ENCODE measurements at places on chromosomes 5 and 9. TPM values are rescaled to one million over a fixed set of nuclear protein-coding genes. Genes with fewer than 3 reads are reported as not detected.

Gene SLC6A18
- total RNA-seq: not detected

Gene TMEM215
- not detected for total RNA-seq

Gene BARHL1
- total RNA-seq: not detected

Gene SNCAIP
- total RNA-seq: 5.1 TPM

Gene LCN9
- not detected for total RNA-seq

Gene TMEM252
- total RNA-seq: not detected

Gene EMB
- total RNA-seq: 11.6 TPM

Gene MEF2C
- 12.2 TPM for total RNA-seq

Gene AKNA
- total RNA-seq: 9.8 TPM

Gene NEUROG1
- not detected for total RNA-seq

Gene TYRP1
- 0.17 TPM for total RNA-seq

Gene ALDOB
- not detected for total RNA-seq

Gene LRRC19
- not detected for total RNA-seq

Gene LMAN2
- 294 TPM for total RNA-seq

Gene TRIP13
- total RNA-seq: 2.1 TPM

Gene TRIM36
- total RNA-seq: under 0.01 TPM

Gene IFNA2
- not detected for total RNA-seq

Gene CRB2
- total RNA-seq: not detected

Measured in fibroblast of lung (primary cell).